ENCODE measurements at places on chromosomes 16 and 17.

GRCh38 chr16:78996790-78997189, 603.7 kb downstream of the MAF start:
- DNase-seq, result no peak

- DNase-seq, result no peak
Measured at GRCh38 chr16:30439720-30440348, 5.8 kb downstream of the SEPHS2 start.

DNA sequence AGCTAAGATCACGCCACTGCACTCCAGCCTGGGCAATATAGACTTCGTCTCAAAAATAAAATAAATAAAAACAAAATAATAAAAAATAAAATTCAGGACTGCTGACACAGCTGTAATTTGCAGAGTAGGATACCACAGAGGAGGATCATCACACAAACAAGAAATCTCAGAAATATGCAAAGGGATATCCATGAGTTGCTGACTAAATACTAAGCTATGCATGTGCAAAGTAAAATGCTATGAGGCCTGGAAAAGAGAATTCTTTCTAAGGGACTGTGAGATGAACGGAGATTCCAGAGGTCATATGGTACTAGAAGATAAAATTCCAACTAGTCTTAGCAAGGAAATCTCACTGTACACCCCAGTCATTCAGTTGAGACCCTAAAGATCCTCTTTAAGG, 74.8 kb downstream of the SLC39A11 start:
- no peak for DNase-seq

- no peak for DNase-seq
Measured at GRCh38 chr16:86398622-86399021, 111.7 kb upstream of the FOXF1 start.

- DNase-seq, result no peak
Measured at GRCh38 chr17:76685846-76686245, 24.9 kb downstream of the MXRA7 start.

DNA sequence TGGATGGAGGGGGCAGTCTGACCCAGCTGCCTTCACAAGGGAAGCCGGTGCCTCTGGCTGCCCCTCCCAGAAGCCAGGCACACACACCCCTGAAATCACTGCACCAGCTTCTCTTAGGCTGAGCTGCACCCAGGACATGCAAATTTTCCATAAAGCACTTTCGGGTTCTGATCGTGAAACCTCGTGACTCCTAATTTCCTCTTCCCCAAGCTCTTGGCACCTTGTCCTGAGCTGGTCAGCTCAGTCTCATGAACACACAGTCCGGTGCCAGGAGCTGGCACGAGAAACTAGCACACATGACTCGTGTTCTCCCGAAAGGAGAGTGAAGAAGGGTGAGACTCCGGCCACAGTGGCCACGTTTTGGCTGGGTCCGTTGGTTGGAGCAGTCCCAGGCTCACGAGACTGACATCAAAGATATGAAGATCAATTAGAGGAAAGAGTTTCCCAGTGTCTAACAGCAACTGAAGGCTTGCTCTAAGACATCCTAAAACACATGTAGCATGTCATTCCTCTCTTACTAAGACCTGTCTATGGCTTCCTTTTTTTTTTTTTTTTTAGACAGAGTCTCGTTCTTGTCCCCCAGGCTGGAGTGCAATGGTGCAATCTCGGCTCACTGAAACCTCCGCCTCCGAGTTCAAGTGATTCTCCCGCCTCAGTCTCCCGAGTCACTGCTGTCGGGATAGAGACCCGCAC, 9.2 kb upstream of the ABR start:
- DNase-seq, result no peak

- no peak for DNase-seq
Measured at GRCh38 chr16:20214401-20214800, 112.9 kb downstream of the GP2 start.

- no peak for DNase-seq
Measured at GRCh38 chr17:13646411-13646810, 44.7 kb upstream of the HS3ST3A1 start.

GRCh38 chr17:83125515-83126274, 46.3 kb downstream of the METRNL start:
- DNase-seq, result no peak

DNA sequence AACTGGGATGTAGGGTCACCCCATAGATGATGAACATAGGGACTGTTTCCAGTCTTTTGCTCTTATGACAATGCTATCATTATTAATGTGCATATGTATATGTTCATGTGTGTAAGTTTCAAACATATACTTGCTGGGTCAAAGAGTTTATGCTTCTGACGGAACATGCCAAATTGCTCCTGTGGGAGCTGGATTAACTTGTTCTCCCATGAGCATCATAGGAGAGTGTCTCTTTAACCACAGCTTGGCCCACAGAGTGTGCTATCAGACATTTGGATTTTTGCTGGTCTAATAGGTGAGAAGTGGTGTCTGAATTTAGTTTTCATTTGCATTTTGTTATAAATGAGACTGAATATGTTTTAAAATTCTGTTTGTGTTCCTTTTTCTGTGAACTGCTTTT, 22.3 kb upstream of the ADORA2B start:
- DNase-seq, result no peak

- no peak for DNase-seq
Measured at GRCh38 chr17:73118951-73119391, 26.5 kb upstream of the SLC39A11 start.

DNA sequence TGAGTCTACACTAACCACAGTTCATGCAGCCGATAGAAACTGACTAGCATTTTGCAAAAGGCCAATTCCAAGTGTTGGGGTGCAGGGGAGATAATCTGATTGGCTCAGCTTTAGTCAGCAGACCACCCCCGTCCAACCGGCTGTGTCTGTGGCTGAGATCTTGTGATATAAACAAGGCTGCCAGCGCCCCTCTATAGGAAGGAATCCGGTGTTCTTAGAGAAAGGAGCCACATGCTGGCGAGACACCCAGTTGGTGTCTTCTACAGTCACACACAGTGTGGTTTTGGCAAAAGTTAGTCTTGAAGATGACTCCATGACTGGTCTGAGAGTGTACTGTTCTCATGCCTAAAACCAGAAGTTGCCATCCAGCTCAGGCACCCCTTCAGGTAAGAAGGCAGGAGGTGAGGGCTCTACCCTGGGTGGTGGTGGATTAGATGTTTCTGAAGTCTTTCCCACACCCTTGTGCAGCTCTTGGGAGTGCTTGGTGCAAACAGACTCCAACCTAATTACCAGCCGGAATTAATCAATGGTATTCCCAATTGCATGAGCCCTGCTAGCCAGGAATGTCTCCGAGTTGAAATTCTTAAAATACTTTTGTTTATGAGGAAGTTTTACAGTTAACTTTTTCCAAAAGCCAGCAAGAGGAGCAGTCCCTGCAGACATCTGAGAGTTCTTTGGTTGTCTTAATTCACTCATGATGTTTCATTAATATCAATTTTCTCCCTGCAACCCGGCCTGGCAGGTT, 172.3 kb upstream of the IRX6 start:
- DNase-seq, result no peak

DNA sequence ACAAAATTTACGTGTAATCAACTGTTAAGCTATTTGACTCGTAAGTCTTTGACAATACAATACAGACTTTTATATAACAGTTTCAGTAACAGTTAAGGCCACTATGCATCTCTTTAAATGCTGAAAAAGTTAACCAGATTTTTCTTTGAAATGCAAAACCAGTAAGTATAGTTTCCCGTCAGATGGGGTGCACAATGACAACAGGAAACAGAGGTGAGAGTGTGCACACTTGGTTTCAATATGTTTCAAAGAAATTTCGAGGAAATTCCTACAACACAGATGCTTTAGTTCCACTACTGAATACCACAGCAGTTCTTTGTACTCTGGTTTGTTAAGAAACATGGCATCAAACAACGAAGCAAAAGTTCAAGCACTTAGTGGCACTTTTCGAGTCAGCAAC, 48.4 kb downstream of the RNF157 start:
- DNase-seq, result no peak

DNA sequence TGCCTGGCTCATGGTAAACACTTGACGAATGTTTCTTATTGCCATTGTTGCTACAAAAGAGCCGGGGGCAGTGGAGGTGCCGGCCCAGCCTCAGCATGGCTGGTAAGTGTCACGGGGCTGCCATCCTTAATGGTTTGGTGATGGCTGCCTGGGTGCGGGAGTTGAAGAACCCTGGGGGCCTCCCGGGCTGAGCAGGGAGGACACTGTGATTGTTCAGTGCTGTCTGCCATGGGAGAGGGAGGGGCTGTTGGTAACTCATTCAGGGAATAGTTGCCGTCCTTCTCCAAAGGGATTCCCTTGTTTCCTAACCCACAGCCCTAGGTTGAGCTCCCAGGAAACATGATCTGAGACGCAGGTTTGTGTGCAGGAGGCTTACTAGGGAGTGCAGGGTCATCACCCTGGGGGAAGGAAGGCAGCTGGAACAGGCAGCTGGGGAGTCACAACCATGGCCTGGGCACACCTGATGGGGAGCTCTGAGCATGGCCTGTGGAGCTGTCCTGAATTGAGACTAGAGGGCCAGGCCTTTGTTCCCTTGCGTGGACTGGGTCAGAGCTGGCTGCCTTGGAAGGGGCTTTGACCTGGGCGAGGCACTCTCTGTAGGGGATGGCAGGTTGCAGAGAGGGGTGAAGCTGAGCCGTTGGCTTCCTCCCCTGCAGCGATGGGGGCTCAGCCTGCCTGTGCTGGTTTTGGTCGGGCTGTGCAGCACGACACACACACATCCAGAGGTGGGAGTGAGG, 85.7 kb downstream of the PLCG2 start:
- no peak for DNase-seq

DNA sequence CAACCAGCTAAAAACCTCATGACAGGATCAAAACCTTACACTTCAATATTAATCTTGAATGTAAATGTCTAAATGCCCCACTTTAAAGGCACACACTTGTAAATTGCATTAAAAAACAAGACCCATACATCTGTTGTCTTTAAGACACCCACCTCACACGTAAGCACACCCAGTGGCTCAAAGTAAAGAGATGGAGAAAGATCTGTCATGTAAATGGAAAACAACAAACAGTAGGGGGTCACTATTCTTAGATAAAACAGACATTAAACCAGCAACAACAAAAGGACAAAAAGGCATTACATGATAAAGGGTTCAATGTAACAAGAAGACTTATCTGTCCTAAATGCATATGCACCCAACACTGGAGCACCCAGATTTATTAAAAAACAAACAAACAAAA, 35.6 kb downstream of the SDR42E1 start:
- DNase-seq, result no peak

GRCh38 chr17:49589577-49589927, 13.9 kb downstream of the NXPH3 start:
- no peak for DNase-seq

DNA sequence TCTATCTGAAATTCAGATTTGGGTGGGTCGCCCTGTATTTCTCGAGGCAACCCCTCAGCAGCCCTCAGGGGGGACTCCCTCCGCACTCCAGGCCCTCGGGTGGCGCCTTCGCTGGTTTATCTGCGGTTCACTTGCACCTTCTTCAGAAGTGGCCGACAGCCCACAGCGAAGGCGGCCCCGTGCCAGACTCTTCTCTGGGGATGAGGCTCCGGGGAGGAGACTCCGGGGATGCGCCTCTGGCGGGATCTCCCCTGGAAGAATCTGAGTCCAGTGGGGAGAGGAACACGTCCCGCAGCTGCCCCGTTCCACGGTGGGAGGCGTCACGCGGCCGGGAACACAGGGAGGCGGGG, 63.9 kb upstream of the DNAJA2 start:
- peak; percentile 13 for DNase-seq

- no peak for DNase-seq
Measured at GRCh38 chr17:7063518-7064094, 16.4 kb downstream of the CLEC10A start.

GRCh38 chr16:73998707-73999106, 297.9 kb upstream of the PSMD7 start:
- DNase-seq, result no peak

GRCh38 chr16:24764916-24765315, 35.5 kb downstream of the TNRC6A start:
- no peak for DNase-seq

DNA sequence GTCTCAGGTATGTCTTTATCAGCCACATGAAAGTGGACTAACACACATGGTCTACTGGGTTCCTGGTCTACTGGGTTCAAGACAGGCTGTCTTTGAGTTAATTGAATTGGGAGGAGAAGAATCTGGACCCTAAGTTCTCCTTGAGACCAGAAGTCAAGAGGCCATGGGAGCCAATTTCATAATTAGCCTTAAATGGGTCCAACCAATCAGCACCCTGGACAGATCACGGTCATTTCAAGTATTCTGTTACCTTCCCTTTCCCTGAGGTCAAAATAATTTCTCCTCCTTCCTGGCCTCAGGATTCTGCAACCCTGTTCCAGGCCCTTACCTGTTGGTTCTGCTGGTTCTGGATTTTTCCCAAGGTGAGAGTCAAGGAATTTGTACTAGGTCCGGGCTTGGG, 23.8 kb downstream of the OSBPL7 start:
- DNase-seq, result peak; percentile 13

GRCh38 chr17:58577696-58578095, 63.3 kb upstream of the MTMR4 start:
- peak; percentile 78 for DNase-seq

GRCh38 chr16:65010125-65010524, 111.7 kb downstream of the CDH11 start:
- no peak for DNase-seq

- DNase-seq, result no peak
Measured at GRCh38 chr17:76208120-76208519, 32.2 kb downstream of the RNF157 start.

DNA sequence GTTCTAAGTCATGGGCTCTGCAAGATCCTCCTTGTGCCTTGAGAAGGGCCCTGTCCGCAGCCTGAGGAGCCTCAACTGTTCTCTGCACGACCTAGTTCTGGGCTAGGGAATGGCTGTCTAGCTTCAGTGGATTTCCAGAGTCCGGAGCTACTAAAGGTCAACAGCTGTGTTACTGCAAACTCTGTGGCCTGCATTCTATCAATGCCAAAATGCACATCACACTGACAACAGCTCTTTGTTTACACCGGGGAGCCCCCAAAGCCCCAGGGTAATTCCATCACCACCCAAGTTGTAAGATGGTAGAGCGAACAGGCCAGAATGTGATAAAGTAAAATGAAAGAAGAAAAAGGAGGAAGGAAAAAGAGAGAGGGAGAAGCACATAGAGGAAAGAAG, 610.2 kb downstream of the MAF start:
- DNase-seq, result no peak

DNA sequence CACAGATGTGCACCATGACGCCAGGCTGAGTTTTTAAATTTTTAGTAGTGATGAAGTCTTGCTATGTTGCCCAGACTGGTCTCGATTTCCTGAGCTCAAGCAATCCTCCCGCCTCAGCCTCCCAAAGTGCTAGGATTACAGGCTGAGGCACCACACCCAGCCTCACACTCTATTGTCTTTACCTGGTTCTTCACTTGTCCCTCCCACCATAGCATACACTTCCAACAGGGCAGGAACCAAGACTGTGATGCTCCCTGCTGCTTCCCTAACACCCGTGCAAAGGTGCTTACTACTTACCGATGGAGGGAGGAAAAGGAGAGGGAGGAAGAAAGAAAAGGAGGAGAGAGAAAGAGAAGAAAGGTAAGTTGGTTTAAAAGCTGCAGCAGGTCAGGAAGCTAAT, 41.4 kb upstream of the MEIOC start:
- no peak for DNase-seq

- DNase-seq, result no peak
Measured at GRCh38 chr16:64121473-64121872, 1000.4 kb downstream of the CDH11 start.

GRCh38 chr16:6684076-6684673, 648.5 kb upstream of the RBFOX1 start:
- DNase-seq, result peak; percentile 26
